ENCODE measurements at places on chromosomes 6 and 20.

GRCh38 chr6:29965873-29966601 lies 23.7 kb downstream of the HLA-A start:
- DNase-seq = peak; percentile 32

GRCh38 chr20:43925801-43926200 lies 11.1 kb downstream of the TOX2 start:
- no peak for DNase-seq

GRCh38 chr6:27157459-27158315 lies 89.8 kb upstream of the PRSS16 start:
- no peak for DNase-seq

DNA sequence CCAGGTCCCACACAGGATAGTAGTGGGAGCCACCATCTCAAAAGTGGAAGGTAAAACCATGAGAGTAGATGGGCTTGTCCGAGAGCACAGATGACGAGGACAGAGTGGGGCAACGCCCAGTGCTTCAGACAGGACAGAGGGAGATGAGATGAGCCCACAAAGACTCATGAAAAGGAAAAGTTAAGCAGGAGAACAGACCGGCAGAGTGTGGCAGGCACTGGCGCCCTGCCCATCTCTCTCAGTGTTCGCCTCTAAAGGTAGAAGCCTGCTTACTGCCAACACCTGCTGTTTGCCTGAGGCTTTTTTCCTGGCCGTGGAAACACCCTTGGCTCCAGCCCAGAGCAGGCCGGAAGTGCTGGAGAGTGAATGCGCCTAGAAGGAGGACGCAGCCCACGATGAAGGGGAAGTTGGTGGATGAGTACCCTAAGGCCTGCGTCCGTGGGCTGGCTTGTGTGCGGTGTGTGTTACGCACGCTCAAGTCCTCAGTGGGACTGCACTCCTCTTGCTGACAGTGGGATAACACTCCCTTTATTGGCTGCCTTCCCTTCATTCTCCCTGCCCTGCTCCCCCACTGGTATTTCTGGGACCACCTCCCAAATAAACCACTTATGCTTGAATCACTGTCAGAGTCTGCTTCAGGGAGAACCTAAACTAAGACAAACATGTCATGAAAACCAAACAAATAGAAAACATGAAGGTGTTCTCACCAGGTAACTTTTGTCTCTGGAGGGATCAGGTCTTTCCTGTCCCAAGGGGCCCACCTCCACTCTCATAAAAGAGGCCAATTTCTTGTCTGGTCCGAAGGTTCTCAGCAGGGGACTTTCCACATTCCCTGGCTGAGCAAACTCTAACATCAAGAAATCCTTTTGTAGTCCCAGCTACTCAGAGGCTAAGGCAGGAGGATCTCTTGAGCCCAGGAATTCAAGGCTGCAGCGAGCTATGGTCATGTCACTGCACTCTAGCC lies 9.1 kb upstream of the FOXP4 start:
- no peak for DNase-seq

- no peak for DNase-seq
Measured at GRCh38 chr6:118746145-118746824, 94.9 kb upstream of the CEP85L start.

DNA sequence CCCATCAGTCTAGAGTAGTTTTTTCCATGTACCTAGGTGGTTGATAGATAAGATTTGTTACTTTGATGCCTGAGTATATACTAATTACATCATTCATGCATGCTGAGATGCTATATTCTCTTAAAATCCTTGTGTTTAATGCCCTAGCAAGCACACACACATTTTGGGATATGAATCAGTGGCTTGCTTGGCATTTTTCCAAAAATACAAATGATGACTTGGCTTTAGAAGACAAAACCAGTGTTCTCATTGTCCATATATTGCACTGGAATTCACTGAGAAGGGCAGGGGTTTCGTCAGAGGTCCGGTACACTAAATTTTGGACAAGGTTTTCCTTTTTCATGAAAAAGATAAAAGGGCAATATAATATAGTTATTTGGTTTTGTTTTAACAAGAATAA lies 24.9 kb downstream of the GTPBP2 start:
- no peak for DNase-seq

- no peak for DNase-seq
Measured at GRCh38 chr20:33609504-33609903, 52.6 kb upstream of the C20orf144 start.

DNA sequence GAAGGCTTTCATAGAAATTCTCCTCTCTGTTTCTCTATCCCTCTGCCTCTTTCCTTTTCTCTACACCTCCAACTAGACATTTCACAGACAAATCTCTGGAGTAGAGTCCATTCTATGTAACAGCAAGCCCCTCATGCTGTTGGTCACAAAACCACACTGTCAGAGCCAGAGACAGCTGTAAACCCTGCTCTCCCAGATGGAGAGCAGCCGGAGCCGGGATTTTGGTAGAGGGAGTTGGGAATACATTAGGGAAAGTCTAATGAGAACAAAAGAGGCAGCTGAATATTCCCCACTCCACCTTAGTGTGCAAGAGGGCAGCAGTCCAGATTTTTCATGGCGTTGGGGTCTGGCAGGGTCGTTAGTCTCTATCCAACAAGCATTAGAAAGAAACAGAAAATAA lies 68.3 kb upstream of the EDN1 start:
- DNase-seq = no peak

DNA sequence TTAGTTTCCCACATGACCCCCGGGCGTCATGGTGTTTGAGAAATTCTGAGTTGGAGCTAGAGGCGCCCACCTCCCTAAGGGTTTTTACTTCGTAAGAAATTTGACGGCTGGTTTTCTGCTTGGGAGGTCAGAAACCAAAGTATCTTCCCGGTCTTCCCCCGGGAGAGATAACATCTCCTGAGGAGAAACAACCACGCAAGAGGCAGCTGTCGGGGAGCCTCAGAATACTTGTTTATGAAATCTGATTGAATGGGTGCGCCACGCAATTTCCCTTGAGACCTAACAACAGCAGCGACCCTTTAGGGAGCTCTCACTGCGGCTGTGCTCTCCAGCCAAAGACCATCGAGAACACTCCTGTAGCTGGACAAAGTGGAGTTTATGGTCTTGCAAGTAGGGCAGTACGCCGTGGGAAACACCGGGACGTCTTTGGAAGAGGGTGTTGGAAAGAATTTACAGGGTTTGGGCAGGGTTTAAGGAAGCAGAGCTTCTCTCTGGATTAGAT lies 608 bp upstream of the EIF2S2 start:
- no peak for DNase-seq

GRCh38 chr20:57398231-57398821 lies 7.1 kb downstream of the RBM38 start:
- DNase-seq = no peak

DNA sequence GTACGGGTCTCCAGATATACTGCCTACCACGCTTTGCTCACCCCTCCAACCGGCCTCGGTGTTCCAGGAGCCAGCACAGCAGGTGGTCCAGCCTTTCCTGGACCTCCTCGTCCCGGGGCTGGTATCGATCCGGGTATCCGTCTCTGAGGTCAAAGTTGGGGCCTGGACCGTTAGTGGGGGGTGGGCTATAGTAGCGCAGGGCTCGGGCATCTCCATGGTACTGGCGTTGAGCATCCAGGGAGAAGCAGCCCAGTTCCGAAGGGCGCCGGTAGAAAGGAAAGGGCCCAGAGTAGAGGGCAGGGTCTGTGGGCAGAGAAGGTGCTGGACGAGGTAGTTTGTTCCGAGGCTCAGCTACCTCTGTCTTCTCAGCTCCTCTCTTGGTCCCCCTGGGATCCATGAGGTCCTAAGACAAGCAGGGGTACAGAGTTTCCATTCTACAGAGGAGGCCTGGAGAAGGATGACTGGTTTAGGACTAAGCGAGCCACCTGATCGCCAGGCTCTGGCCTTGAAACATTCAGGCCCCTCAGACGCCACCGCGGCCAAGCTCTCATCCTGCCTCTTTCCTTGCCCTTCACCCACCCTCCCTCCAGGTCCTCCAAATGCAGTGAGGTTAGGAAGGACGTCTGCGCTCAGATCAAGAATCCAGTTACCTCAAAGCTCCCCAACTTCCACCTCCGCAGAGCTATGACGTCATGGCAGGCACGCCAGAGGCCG lies 502 bp downstream of the DXO start:
- no peak for DNase-seq

Data from anterior cingulate cortex (tissue), 58 donors.